ENCODE measurements at places on chromosomes 16 and 17.

DNA sequence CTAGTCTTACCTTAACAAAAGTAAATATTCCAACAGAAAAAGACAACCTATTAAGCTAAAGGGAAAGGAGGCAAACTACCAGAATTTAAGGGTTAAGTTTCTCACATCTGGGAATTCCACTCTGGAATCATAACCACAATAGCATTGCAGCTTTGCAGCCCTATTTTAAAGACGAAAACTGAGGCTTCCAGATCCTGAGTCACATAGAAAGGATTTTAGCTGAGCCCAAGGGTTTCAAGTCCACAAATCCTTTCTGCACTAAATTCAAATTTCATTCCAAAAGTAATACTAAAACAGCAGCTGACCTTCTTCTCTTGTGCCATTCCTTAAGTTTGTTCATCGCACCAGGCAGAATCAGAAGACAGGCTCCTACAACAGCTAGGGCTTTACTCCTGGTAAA is 17.8 kb downstream of the XYLT1 start:
- no peak for DNase-seq

DNA sequence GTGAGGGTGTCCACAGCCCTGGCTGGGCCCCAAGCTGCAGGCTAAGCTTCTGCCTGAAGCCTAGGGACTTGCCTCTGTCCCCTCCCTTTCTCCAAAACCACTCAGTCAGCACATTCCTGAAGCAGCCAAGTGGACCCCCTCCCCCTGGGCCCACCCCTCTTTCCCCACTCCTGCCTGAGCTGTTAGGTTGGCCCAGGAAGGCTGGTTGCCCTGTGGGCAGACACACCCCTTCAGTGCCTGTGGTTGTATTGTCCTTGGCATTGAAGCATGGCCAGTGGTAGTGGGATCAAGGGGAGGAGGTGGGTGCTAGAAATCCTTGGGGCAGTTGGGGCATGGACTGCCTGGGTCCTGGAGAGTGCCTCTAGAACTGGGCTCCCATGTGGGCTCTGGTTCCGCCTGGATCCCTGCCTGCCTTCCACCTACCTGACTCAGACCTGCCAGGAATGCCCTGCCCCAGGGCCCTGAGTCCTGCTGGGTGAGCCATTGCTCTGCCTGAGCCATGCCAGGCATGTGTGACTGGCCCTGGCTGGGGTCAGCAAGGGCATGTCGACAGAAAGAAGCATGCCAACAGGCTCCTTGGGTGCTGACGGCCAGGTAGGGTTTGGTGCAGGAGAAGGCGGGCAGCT is 2.1 kb downstream of the TRAF4 start:
- DNase-seq: no peak

DNA sequence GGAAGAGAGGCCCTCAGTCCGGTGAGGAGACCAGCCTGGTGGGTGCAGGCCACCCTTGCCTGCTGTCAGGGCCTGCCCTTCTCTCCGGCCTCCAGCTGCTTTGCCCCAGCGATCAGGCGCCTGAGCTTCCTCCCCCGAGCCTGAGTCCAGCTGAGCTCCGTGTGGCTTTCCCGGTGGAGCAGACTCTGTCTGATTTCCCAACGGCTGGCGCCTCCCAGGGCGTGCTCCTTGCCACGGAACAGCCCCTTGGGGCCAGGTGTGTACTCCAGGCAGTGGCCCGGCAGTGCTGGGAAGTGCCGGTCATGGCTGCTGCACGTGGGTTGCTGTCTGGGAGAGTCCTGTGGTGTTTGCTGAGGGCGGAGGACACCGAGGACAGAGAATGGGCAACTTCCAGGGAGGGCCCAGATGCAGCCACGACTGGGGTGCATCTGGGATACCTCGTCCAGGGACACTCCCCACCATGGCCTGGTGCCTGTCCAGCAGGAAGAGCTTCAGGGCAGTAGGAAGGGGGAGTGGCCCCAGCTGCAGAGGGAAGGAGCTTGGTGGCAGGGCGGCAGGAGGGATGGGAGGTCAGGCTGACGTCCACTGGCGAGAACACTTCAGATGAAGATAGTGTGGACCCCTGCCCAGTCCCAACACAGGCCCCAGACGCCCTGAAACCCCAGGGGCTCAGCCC is 22.5 kb downstream of the METRNL start:
- DNase-seq: no peak

GRCh38 chr17:3910420-3911270 is 5.6 kb downstream of the P2RX1 start:
- no peak for DNase-seq

- no peak for DNase-seq
These were observed 302.4 kb upstream of the N4BP1 start for GRCh38 chr16:48912360-48912759.

DNA sequence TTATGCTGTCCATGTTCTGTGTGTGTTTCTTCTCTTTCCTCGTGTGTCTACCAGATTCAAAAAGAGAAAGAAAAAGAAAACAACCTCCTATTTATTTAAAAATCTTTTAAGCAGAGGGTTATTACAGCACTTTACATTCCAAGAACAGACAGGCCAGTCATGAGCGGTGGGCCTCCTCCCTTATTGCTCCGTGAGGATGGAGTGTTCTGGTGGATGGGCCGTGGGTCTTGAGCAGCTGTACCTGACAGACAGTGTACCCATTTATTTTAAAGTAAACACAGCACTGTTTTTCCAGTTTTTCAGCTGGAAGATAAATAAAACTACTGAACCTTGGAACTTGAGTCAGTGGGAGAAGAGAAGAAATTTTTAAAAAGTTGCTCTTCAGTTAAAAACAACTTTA is 52.4 kb downstream of the WWP2 start:
- no peak for DNase-seq

DNA sequence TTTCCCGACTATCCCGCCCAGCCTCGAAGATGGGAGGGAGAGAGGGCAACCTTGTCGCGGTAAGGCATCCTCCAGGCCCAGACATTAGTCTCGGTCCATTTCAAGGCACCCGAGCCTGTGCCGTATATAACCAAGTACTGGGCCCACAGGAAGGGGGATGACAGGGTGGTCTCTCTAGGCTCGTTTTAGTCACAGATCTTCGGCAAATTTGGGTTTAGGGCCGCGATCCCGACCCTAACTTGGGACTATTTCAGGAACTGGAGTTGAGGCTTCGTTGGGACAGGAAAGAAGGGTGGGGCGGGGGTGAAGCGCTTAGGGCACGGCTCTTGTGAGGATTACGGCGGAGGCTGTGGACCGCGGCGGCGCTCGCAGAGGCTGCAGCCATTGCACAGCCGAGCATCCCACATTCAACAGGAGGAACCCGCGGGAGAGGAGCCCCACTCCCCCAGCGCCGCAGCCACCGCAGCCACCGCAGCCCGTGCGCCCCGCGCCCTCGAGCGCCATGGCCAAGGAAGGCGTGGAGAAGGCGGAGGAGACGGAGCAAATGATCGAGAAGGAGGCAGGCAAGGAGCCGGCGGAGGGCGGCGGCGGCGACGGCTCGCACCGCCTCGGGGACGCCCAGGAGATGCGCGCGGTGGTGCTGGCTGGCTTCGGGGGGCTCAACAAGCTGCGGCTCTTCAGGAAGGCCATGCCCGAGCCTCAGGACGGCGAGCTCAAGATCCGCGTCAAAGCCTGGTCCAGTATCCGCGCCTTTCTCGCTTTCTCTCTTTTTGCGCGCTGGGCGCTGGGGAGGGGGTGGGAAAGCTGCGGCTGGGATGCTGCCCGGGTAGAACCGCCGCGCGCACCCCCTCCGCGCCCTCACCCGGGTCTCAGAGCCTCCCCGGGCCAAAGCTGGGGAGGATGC is at the start of gene VAT1L:
VAT1L (plus strand) TSS at position 384 of the 904 bp plus-strand sequence; CDS start at position 503, 119 bp downstream.
- DNase-seq: no peak

DNA sequence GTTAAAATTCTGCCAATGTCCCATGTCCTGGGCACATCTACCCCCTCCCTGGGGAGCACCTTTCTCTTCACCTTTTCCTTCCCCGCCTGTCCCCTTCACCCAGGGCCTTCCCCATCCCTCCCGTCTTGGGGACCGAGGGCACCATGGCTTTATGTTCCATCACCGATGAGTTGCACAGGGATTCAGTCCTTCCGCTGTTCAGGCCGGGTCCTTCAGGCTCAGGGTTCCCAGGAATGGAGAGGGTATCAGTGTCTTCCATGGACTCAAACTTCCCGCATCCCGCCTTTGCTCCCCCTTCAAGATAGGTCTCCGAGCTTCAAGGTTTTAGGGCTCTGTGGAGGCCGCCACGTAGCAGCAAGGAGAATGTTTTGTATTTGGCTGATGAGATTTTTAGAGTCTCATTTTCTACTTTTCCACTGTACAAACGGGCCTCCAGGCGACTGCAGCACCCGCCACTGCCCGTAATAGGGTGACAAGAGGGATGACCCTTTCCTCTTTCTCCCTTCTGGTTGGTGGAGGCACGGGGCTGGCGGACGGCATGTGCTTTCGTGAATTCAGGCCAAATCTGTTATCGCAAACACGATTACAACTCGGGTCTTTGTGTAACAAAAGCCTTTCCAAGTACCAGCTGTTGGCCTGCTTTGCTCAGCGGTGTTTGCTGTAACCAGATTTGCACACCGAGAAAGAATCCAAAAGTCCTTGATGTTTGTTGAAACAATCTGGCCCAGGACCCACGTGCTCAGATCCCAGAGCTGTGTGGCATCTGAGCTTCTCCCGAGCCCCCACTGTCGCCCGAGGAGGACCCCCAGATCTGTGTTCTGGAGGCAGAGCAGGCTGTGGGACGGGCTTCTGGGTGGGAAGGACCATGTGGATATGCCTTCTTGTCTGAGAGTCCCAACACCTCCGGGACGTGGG is 236.3 kb downstream of the SEC14L1 start:
- DNase-seq: no peak

DNA sequence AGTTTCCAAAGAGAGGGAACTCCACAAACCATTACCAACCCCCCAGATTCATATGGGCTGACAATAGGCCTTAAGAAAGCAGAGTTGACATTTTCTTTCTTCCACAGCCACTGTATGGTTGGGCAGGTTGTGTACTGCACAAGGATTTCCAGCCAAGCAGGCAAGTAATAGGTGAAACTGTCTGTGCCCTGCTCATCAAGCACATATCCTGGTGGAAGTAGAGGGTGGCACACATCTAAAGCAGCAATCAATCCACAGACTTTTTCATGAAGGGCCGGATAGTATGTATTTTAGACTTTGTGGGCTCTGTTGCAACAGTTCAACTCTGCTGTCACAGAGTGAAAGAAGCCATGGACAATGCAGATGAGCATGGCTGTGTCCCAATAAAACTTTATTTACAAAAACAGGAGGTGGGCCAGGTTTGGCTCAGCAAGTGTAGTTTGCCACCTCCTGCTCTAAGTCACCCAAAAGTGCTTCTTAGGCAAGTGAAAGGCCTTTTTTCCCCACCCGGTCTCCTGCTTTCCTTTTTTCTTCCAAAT is 63.4 kb downstream of the SNX20 start:
- no peak for DNase-seq

All from left renal pelvis (tissue), 4 donors.